ENCODE measurements at places on chromosomes 11 and 22. TPM values are rescaled to one million over a fixed set of nuclear protein-coding genes. Genes with fewer than 3 reads are reported as not detected.

DNA sequence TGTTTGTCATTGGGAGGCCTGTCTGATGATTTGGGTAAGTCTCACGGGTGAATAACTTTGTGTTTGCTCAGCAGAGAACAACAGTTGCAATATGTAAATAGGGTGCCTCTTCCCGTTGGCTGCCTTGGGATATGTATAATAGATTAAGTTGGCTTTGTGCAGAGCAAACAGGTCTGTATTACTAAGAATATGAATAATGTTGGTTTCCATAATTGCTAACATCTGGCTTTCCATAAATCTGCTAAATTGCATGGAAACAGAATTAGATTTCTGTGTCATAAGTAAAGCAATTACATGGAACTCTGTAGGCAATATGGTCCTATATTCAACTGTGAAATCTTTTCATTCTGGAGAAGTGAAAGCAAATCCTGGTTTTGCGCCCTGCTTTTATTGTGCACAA, 636.0 kb upstream of the ANO5 start:
- no peaks in the 10 kb centered on the region for H3K4me1 ChIP-seq
- H3K27ac ChIP-seq = no peak overlapping the region
- H3K4me3 ChIP-seq = no peak overlapping the region
- no peak for DNase-seq
- no peaks in the 10 kb centered on the region for H3K27me3 ChIP-seq
- H3K36me3 ChIP-seq = no peaks in the 10 kb centered on the region

- no peaks in the 10 kb centered on the region for H3K27me3 ChIP-seq
- no peak for DNase-seq
- no peak overlapping the region for H3K4me3 ChIP-seq
- H3K4me1 ChIP-seq = no peaks in the 10 kb centered on the region
- no peak overlapping the region for H3K27ac ChIP-seq
- H3K36me3 ChIP-seq = no peaks in the 10 kb centered on the region
Observed at GRCh38 chr11:90698238-90698637, 475.4 kb upstream of the CHORDC1 start.

DNA sequence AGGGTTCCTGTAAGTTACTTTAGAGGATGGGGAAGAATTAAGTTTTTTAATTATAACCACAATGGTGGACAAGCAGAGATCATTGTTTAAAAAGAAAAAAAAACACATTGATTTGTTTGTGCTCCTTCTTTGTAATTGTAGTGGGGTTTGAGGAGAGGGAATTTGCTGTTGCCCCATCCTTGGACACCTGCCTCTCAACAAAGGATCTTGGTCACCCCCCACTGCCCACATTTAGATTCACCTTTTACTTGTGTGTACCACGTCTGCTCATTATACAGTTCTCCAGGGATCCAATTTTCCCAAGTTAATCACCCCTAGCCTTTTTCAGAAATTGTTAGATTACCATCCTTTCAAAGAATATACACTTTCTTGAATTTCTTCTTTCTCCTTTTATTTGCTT, 53.0 kb downstream of the DNAJC24 start:
- no peak overlapping the region for H3K27ac ChIP-seq
- no peaks in the 10 kb centered on the region for H3K36me3 ChIP-seq
- no peaks in the 10 kb centered on the region for H3K4me1 ChIP-seq
- no peak for DNase-seq
- H3K27me3 ChIP-seq = no peaks in the 10 kb centered on the region

DNA sequence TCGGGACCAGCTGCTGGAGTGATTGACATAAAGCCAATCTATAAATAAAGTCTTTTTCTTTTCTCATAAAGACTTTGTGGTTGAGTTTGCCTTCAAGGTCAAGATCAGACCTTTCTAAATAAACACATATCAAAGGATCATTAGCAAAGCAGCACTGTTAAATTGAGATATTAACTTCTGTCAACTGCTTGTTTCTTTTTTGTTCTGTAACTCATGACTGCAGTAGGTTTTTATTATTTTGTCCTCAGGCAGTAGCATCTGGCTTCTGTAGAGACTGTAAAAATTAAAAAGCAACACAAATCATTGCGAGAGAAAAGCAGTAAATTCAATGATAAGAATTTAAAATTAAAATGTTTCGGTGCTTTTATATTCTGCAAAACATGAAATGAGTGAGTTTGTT, 77.7 kb upstream of the NNMT start:
- peaks cover 5% of the 10 kb centered on the region for H3K4me1 ChIP-seq
- no peaks in the 10 kb centered on the region for H3K27me3 ChIP-seq
- no peak overlapping the region for H3K27ac ChIP-seq

DNA sequence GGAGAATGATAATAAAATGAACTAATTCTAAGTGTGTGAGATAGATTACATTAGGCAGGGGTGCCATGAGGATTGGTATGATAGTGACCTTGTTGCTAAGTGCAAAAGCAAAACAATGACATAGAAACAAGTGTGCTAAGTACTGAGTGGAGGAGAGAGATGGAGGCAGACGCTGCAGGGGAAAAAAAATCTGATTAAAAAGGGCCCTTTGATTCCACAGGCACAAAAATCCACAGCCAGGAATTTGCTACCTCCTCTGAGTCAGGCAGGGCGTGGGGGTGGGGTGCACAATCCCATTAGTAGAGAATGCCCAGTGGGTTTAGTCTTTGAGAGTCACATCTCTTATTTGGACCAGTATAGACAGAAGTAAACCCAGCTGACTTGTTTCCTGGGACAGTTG, at the start of gene CNTF:
Gene CNTF, plus strand, starts transcription at position 322 of the 400 bp plus-strand sequence. CDS start 88 bp downstream, outside the sequence.
- no peaks in the 10 kb centered on the region for H3K4me1 ChIP-seq
- peaks cover 6% of the 10 kb centered on the region for H3K36me3 ChIP-seq
- no peak within 1 kb of the TSS for H3K4me3 ChIP-seq
- no peak for DNase-seq
- no peaks in the 10 kb centered on the region for H3K27me3 ChIP-seq
- no peak within 1 kb of the TSS for H3K27ac ChIP-seq

DNA sequence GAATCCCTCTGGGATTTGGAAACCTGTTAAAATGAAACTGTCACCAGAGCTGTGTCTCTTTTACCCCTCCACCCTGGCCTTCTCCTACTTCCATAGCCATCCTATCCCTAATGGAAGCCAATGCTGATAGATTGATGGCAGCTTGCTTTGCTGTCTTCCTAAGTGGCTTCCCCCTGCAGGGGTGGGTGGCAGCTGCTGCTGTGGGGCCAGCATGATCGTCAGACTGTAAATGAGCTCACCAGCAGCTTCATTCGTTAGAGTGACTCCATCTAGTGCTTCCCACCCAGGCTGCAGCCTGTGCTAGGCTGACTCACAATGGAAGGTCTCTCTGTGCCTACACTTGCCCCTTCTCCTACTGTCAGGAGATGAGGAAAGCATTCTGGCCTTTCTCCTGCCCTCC, 311.0 kb downstream of the BUD13 start:
- no peak overlapping the region for H3K27ac ChIP-seq
- H3K4me3 ChIP-seq = no peak overlapping the region
- no peaks in the 10 kb centered on the region for H3K4me1 ChIP-seq
- DNase-seq = no peak
- H3K36me3 ChIP-seq = no peaks in the 10 kb centered on the region

DNA sequence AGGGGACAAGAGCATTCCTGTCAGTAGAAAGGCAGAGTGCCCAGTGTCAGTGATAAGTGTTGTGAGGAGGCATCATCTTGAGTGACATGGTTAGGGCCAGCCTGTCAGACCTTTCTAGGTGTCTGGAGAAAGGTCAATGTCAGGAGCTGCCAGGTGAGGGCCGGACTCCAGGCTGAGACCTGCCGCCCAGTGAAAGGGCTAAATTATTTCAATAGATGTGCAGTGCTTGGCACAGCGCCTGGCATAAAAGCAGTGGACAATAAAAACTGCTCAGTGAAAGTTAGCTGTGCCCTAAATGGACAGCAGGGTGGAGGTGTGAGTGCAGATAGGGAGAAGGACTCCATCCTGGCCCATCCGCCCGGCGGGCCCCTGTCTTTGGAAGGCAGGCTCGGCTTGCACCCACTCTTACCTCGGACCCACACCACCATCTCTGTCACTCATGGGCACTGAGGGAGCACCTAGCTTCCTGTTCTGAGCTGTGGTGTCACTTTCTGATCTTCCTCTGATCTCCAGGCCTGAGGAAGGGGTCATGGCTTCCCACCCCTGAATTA, 23.5 kb upstream of the WNT11 start:
- H3K27ac ChIP-seq = no peak overlapping the region
- H3K36me3 ChIP-seq = no peaks in the 10 kb centered on the region
- H3K4me3 ChIP-seq = no peak overlapping the region
- DNase-seq = peak; percentile 57
- H3K4me1 ChIP-seq = no peaks in the 10 kb centered on the region
- no peaks in the 10 kb centered on the region for H3K27me3 ChIP-seq

- H3K36me3 ChIP-seq = no peaks in the 10 kb centered on the region
- H3K27ac ChIP-seq = no peak overlapping the region
- no peaks in the 10 kb centered on the region for H3K4me1 ChIP-seq
- no peaks in the 10 kb centered on the region for H3K27me3 ChIP-seq
- H3K4me3 ChIP-seq = no peak overlapping the region
Observed at GRCh38 chr11:30279796-30280195, 43.1 kb upstream of the ARL14EP start.

DNA sequence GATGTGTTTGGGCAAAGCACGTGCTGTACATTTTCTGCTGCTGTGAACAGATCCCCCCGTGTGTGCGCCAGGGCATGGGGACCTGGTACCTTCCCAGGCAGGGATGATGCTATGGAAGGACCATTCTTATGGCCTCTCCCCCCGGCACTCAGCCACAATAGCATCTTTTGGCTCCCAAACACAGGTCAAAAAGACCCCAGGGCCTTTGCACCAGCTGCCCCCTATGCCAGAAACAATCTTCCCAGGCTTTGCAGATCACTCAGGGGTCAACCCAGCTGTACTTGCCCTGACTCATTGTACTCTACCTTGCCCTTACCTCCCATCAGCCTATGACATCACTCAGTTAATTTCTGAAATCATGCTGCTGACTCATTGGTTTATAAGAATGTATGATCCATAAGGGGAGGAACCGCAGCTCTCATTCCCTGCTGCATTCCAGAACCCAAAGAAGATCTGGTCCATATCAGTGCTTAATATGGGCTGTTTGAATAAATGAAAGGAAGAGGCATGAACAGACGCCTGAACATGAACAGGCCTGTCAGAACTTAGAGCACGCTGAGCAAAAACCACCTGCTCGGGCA, 100.7 kb downstream of the CELSR1 start:
- H3K4me3 ChIP-seq = no peak overlapping the region
- H3K4me1 ChIP-seq = no peaks in the 10 kb centered on the region
- DNase-seq = no peak
- no peaks in the 10 kb centered on the region for H3K27me3 ChIP-seq
- no peaks in the 10 kb centered on the region for H3K36me3 ChIP-seq

GRCh38 chr11:19060629-19061028, at the start of gene MRGPRX2:
MRGPRX2 (minus strand) TSS chr11:19060717; CDS start chr11:19056402, 4,315 bp downstream.
- no peaks in the 10 kb centered on the region for H3K36me3 ChIP-seq
- no peak within 1 kb of the TSS for H3K27ac ChIP-seq
- no peaks in the 10 kb centered on the region for H3K27me3 ChIP-seq
- no peaks in the 10 kb centered on the region for H3K4me1 ChIP-seq

GRCh38 chr22:37502342-37503182, 16.4 kb upstream of the MFNG start:
- no peak overlapping the region for H3K27ac ChIP-seq
- H3K27me3 ChIP-seq = no peaks in the 10 kb centered on the region
- DNase-seq = no peak
- no peaks in the 10 kb centered on the region for H3K36me3 ChIP-seq
- no peak overlapping the region for H3K4me3 ChIP-seq

Gene ELMOD1
- 0.32 TPM for total RNA-seq

All from aorta (tissue), 5 donors.